Panc1 (cell line): ENCODE measurements at places on chromosomes 2 and 18.

- DNase-seq: no peak
Observed at GRCh38 chr2:109257653-109258052, 128.6 kb downstream of the SH3RF3 start.

- no peak for DNase-seq
Observed at GRCh38 chr2:107595749-107596148, 230.9 kb upstream of the RGPD4 start.

- DNase-seq: no peak
Observed at GRCh38 chr2:58845011-58845410, 603.9 kb upstream of the FANCL start.

GRCh38 chr2:46735730-46736493 is 179.7 kb downstream of the MCFD2 start:
- DNase-seq: no peak

- no peak for DNase-seq
Observed at GRCh38 chr18:54192415-54192814, 32.1 kb downstream of the MBD2 start.

DNA sequence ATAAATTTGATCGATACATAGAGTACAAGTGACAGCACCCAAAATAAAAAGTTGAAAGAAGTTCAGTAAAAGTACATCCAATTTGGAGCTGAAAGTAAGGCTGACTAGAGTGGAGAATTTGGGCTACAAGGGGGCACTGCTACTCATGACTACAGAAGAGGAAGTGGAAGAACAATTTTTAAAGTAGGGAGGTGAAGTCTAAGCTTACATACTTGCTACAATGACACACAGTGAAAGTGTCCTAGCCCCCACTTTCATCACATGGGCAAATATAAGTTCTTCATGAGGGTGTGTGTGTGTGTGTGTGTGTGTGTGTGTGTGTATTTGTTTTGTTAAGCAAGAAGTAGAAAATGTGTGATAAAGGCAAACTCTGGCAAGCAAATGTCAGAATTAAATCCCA is 45.7 kb downstream of the MAP3K2 start:
- DNase-seq: no peak

DNA sequence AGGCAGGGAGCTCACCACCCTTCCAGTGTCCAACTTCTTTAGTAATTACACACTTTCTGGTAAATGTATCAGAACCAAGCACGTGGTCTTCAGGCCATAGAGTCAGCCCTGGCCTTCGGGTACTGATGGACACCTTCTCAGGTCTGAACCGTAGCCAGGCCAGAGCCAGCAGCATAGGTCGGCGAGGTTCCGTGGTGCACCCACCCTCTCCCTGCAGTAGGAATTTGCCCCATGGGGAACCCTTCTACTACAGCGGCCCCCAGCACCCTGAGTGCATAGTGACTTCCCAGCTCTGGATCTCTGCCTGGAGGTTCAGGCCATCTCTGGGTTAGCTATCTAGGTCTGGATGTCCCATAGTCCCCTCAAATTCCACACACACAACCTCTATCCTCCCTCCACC is 61.6 kb downstream of the EDAR start:
- no peak for DNase-seq
